ENCODE measurements at places on chromosomes 4 and X.

DNA sequence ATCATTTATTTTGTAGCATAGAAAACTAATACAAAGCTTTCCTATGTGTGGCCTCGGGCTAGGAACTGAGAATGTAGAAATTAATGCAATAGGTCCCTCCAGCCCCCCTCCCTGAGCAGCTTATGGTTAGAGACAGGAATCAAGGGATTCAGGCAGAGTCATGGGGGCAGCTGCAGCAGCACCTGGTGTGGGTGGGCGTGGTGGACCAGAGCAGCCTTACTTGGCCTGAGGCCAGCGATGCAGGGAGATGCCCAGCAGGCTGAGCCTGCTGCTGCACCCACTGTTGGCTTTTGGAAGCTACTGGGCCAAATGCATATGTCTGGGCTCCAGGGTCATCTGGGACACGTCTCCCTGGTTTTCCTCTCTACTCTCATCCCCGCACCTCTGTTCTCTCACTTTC is 74.0 kb downstream of the STK32B start:
- no peak for DNase-seq

GRCh38 chr4:124111922-124112321 is 600.6 kb downstream of the ANKRD50 start:
- peak; percentile 73 for DNase-seq

DNA sequence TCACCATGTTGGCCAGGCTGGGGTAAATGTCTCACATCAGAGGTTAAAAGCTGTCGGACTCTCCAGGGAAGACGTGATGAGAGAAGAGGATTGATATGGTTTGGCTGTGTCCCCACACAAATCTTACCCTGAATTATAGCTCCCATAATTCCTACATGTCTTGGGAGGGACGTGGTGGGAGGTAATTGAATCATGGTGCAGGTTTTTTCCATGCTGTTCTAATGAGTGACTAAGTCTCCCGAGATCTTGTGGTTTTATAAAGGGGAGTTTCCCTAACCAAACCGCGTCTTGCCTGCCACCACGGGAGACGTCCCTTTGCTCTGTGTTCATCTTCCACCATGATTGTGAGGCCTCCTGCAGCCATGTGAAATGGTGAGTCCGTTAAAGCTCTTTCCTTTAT is 64.4 kb downstream of the ASMT start:
- DNase-seq = no peak

GRCh38 chr4:118280501-118281218 is 72.1 kb downstream of the PRSS12 start:
- DNase-seq = no peak

- DNase-seq = no peak
These were observed 6.8 kb downstream of the STAP1 start for GRCh38 chr4:67565284-67565683.

GRCh38 chr4:46081674-46082073 is 42.2 kb downstream of the GABRG1 start:
- no peak for DNase-seq

DNA sequence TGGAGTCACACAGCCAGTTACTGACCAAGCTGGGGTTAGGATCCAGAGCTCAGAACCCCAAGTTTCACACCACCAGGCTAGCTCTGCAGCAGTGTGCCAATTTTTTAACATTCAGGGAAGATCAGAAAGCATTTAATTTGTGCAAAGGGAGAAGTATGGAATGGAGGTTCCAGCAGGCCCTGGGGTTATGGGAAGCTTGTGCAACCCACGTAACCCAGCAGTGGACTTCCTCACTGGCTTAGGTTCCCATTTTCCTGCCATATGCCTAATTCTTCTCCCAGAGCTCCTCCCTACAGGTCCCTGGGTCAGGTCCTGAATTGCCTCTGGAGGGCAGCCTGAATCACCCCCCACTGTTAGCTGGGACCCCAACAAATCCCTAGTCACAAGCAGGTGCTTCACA is 14.0 kb downstream of the APLN start:
- no peak for DNase-seq

- peak; percentile 47 for DNase-seq
These were observed at the start of gene STOX2 for GRCh38 chr4:183905081-183905592. Gene STOX2 (plus strand): TSS chr4:183905307. CDS start chr4:183906791, 1,484 bp downstream.

GRCh38 chr4:53917729-53918128 is 146.7 kb downstream of the CHIC2 start:
- no peak for DNase-seq

GRCh38 chr4:151573945-151574344 is 165.0 kb downstream of the FHIP1A start:
- no peak for DNase-seq

DNA sequence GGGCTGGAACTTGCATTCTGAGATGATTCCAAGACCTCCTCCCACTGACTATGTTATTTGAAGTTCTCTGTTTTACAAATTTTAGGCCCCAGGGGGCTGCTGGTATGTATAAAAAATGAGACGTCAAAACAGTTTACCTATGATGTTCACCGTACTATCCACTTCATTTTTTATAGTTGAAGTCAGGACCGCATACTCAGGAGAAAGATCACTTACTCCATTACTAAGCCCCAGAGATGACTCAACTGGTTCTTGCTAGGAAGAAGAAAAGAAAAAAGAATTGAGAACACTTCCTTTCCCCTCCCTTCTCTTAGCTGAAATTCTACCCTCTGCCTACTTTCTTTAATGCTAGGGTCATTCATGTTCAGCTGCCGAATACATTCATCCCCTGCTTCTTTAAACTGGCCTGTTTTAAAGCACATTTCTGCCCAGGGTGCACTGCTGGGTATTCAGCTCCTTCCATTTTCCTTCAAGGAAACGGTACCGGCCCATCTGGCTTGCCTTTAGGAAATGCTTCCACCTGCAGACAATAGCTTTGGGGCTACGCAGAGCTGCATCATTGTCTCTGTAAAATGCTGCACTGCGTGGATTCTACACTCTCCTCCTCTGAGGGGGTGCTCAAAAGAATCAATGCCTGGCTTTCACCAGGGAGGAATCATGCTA is 66.2 kb downstream of the IRF2 start:
- DNase-seq = no peak

- DNase-seq = no peak
These were observed 356.2 kb downstream of the ADGRL3 start for GRCh38 chr4:61556277-61556676.

DNA sequence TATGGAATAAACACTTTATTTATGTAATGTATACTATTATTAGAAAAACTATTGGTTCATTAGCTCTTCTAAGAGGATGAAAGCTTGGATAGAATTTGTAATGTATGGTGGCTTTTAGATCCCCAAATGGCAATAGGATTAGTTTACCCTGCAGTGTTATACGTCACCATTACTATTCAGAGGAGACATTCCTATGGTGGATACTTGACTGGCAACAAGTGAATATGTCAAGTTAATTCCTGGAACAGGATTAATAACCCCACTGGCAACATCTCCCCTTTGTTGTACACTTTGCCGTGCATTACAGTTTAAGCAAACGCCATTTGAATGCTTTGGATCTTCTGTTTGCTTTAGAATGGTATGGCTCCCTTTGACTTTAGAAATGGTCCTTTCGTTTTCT is 420.3 kb downstream of the FAM47B start:
- DNase-seq = no peak

DNA sequence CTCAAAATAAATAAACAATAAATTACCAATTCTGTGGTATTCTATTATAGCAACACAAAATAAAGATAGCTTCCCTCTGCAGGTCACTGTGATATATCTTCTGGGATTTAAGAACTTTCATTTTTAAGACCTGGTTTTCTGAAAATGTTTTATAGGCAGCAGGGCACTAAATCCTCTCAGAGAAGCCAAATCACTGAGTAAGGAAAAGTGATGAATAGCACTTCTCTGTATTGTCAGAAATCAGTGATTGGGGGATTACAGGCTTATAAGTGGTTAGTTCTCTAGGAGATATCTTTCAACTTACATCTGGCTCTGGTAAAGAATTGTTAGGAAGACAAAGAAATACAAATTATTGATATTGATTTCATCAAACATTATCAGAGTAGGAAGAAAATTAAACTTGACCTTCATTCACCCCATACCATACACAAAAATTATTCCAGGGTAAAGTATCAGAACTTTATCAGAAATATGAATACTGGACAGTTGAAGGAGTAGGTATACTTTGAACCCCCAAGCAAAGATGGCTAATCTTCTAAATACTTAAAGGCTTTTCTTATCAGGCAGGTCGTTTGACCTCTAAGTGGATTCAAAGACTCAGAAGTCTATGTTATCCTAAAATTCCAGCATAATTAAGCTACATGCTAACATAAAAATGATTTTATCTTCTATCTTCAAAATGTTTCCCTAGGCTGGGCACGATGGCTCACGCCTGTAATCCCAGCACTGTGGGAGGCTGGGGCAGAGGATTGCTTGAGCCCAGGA is 81.6 kb upstream of the USP9X start:
- no peak for DNase-seq

GRCh38 chrX:16012250-16012649 is 111.1 kb upstream of the GRPR start:
- DNase-seq = no peak

- no peak for DNase-seq
These were observed 1.2 kb downstream of the BBS12 start for GRCh38 chr4:122733787-122734120.

DNA sequence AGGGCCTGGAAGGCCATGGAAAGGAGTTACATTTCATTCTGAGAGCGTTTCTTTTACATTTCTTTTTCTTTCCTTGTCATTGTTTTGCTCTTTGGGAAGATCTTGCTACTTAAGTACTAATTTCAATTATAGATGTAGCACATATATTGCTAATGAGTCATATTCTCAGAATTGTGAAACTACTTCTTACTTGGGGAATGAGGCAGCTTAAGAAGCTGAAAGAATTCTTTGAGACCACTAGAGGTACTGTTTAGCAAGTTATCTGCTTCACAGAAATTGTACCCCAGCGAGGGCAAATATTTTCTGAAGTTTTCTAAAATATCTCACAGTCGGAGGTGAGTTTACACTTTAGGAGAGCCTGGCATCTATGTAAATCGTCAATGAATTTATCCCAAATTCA is 100.6 kb downstream of the AFF2 start:
- DNase-seq = no peak

DNA sequence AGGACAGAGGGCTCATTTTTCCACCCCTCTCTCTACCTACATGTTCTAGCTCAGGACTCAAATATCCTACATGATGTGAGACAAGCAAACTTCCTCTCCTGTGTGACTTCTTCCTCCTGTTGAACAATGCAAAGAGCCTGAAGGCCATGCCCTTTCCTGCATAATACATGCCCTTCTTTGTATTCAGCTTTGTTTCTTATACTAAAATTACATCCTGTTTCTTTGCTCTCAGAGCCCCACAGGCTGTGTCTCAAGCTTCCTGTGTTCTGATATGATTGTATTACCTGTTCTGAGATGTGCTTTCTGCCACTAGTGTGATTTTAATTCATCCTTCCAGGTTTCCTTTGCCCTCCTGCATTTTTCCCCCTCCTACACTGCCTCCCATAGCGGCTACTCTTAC is 166.4 kb upstream of the AFF2 start:
- DNase-seq = no peak

- no peak for DNase-seq
These were observed 59.9 kb downstream of the ELOVL6 start for GRCh38 chr4:110138551-110138950.

DNA sequence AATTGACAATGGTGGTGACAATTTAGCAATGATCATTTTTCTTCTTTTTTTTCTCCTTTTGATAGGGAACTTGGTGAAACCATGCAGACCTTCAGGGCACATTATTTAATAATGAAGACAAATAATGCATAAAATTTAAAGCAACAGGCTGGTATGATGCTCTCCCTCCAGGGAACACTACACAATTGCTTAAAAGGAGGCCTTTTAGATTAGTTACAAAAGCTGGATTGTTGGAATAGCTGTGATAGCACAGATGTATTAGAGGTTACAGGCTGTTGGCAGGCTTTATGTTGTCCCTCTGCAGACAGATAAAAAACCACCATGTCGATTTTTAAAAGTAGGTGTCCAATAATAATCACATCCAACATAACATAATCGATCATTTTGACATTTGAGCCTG is 307.0 kb downstream of the ADGRL3 start:
- DNase-seq = no peak

DNA sequence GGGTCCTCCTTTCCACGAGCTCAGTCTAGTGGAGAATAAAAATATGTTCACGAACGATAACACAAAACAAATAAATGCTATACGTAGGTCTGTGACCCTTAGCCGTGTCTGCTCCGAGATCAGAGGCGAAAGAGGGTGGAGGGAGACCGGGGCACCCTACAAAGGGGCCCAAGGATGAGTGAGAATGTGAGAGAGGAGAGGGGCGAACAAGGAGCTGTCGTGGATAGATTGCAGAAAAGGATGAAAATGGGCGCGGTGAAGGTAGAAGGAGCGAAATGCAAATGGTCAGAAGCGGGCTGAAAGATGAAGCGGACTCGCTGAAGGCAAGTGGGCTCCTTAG is 6.2 kb upstream of the ZBTB33 start:
- DNase-seq = no peak

DNA sequence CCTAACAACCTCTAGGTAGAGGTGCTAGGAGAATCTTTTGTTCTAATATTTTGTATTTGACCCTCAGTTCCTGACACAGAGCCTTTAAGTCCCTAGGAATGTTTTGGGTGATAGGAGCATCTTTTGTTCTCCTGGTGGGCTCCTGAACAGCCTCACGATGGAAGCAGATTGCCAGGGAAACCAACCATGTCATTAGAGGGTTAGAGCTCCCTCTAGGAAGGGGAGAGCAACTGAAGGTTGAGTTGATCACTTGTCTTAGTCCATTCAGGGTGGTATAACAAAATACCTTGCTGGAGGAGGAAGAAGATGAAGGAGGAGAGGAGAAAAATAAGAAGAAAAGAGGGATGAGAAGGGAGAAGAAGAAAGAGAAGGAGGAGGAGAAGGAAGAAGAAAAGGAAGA is 9.2 kb downstream of the VCX start:
- DNase-seq = no peak

GRCh38 chr4:121278811-121279368 is 101.9 kb downstream of the QRFPR start:
- DNase-seq = no peak

GRCh38 chr4:151052785-151053184 is 37.7 kb upstream of the LRBA start:
- DNase-seq = no peak

GRCh38 chr4:66023061-66023460 is 352.8 kb upstream of the EPHA5 start:
- DNase-seq = no peak
